Activated CD8-positive, alpha-beta memory T cell treated with anti-CD3 and anti-CD28 coated beads for 1 hour (primary cell): ENCODE measurements at places on chromosomes 1 and 21.

DNA sequence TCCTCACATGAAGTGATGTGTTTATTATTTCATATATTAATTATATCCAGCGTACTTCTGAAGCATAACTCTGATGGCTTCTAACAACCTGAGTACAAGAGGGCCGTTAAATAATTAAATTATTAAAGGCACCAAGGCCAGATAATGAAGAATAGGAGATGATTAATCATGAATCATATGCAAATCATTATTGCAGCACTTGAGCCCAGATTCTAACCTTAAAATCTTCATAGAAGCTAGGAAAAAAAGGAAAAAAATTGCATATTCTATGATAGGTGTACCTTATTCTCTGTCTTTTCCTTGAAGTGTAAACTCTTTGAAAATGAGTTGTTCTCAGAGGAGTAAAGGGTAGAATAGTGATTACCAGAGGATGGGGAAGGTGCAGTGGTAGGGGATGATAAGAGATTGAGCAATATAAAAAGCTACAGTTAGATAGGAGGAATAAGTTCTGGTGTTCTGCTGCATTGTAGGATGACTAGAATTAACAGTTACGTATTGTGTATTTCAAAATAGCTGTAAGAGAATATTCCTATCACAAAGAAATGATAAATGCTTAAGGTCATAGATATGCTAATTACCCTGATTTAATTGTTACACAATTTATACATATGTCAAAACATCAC lies 51.1 kb downstream of the SWT1 start:
- no peak for DNase-seq

DNA sequence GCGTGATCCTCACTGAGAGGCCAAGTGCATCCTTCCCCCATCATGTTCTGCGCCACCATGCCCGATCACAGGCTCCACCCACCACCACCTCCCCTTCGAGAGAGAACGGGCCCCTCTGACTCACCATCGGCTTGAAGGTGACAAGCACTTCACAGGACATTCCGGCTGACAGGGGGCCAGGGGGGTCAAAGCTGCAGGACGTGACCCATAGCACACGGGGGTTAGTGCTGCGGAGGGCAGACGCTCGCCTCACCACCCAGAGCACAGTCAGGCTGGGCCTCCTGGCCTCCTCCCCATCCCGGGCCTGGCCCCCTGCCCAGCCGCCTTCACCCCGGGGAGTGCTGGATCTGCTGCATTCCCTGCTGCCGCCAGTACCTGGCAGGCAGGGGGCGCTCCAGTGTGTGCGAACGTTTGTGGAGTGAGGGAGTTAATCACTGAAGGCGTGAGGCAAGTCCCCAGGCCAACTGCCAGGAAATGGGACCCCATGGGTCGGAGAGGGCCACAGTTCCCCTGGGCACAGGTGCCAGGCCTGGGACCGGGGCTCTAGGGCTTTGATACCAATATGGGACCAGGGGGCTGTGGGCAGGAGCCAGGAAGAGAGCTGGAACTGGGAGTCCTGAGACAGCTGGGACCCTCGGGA lies 40.9 kb upstream of the TMEM52 start:
- DNase-seq = peak; percentile 40

- DNase-seq = no peak
Observed at GRCh38 chr1:47190857-47191256, 1.0 kb upstream of the PDZK1IP1 start.

DNA sequence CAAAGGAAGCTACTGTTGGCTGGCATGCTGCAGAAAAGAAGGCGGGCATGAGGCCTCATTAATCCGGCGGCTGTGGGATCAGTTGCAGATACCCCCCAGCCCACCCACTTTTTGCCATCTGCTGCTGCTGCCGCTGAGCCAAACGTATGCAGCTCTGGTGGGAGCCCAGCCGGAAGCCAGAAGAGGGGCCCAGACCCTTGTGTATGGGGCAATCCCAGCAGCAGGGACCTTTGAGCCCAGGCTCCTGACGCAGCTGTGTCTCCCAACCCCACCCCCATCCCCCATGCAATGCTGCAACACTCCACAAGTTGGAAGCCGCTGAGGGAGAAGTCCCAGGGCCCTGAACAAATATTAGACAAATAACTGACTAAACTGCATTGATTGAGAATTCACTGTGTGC lies 106.0 kb downstream of the ELAVL4 start:
- no peak for DNase-seq

- DNase-seq = no peak
Observed at GRCh38 chr1:37040261-37040660, 5.9 kb upstream of the GRIK3 start.

DNA sequence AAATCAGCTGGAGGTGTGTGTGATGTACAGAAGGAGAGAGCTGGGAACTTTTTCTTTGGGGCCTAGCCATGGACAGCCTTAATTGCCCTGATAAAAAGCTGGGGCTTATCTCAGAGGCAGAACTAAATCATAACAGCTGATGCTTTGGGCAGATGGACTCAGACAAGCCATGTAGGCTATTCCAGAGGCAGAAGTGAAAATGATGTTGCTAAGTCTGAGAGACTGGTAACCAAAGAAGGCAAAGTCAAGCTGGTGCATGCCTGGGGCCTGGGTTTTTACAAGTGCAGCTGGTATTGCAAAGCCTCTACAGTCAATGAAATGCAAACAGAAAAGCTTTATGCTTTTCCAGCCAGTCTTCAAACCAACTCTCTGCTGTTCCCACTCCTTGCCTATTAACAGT lies 39.0 kb upstream of the LMX1A start:
- DNase-seq = no peak

- DNase-seq = no peak
Observed at GRCh38 chr1:47843059-47843458, 154.1 kb downstream of the TRABD2B start.

DNA sequence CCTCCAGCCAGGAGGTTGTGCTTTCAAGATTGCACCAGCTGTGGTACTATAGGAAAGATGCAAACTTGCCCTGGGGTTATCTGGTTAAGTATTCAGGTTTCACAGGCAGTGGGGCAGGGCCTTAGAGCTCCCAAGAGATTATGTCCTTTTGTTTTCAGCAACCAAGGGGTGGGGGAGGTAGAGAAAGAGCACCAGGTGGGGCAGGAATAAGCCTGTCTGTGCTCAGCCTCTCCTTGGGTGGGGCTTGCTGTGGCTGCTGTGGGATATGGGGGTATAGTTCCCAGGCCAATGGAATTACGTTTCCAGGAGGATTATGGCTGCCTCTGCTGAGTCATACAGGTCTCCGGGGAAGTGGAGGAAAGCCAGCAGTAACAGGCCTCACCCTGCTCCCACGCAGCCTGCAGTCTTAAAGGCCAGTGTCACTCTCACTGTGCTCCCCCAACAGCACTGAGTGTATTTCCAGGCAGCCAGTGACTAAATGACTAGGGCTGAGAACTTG lies 508.6 kb downstream of the RWDD3 start:
- DNase-seq = no peak

GRCh38 chr1:237043846-237044636 lies 2.1 kb downstream of the RYR2 start:
- DNase-seq = no peak
